ENCODE measurements at places on chromosomes 6 and 20. TPM values are rescaled to one million over a fixed set of nuclear protein-coding genes. Genes with fewer than 3 reads are reported as not detected.

DNA sequence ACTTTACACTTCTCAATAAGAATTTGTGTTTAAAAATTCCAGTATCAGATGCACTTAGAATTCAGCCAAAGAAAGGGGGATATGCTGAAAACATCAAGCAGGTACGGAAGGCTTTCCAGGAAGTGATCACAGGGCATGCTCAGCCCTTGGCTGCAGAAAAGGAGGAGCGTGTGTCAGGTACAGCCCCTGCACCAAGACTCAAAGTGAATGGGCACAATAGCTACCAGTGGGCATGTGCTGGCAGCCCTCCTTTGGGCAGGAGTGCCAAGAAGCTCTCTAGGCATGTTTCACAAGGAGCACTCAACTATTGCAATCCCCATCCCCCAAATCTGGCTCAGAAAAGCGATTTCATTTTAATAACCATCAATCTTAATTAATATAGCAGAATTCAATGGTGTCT is 298.8 kb downstream of the GMDS start:
- peak; percentile 72 for ATAC-seq

DNA sequence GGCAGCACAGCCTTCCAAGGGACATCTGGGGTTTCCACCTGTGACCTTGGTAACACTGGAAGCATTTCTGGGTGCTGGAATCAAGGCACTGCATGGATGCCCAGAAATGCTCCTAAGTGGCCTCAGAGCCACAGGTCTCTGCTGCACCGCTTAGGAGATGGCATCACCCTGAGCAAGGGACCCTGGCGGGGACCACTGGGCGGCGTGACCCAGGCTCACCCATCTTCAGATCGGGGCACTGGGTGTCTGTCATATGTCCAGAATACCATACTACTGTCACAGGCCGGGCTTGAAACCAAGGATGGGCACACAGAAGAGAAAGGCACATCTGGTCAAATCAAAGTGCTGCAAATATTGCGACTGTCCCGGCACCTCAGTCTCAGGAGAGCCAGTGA is 45.9 kb downstream of the SSR1 start:
- no peak for ATAC-seq

DNA sequence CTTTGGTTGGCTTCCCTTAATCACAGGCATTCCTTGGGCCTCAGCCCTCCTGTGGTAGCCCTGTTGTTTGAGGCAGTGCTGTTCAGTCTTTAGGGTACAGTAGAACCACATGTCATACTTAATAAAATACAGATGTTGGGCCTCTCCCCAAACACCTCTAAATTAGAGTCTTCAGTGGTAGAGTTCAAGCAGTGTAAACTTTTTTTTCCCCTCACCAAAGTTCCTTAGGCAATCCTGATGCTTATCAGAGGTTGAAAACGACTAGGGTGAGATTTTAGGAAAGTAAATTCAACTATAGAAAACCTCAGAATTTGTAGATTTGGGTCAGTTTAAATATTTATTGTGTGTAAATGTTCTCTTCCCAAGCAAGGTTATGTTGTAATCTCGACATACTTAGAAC is 44.6 kb downstream of the BLTP3A start:
- no peak for ATAC-seq

GRCh38 chr20:14264869-14265268 is 72.5 kb downstream of the FLRT3 start:
- no peak for ATAC-seq

GRCh38 chr6:138654715-138655634 is 118.6 kb upstream of the CCDC28A start:
- ATAC-seq = peak; percentile 84

BTN1A1 gene
- total RNA-seq = not detected

UBD gene
- 1.00 TPM for total RNA-seq

KHDRBS2 gene
- 0.12 TPM for total RNA-seq

UBE2C gene
- 46.5 TPM for total RNA-seq

NOL7 gene
- total RNA-seq = 33.1 TPM
